Thoracic aorta (tissue), 2 donors: ENCODE measurements at places on chromosomes 7 and 10.
A peak's percentile ranks its signal among the peaks of the same experiment; 100 is the strongest.

- no peak for DNase-seq
- no peak overlapping the region for H3K27ac ChIP-seq
- no peak overlapping the region for H3K4me3 ChIP-seq
- H3K36me3 ChIP-seq = no peaks in the 10 kb centered on the region
Measured at GRCh38 chr7:31443457-31443856, 70.4 kb upstream of the ITPRID1 start.

DNA sequence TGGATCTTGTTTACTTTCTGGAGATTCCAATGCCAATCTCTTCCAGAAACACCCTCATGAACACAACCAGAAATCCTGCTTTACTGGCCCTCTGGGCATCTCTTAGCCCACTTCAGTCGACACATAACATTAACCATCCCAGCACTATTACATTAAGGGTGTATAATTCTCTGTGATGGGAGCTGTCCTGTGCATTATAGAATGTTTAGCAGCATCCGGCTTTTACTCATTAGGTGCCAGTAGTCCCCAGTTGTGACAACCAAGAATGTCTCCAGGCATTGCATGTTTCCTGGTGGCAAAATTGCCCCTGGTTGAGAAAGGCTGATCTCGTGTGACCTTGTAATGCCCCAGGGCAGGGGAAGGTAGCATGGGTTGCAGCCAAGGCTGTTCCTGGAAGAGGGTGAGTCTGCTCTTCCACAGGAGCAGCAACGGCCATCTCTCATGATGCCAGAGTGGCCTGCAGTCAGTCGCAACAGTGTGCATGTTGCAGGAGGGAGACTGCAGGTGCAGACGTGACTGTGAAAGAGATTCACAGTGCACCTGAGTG is 2.6 kb upstream of the DDC start:
- no peak overlapping the region for H3K27ac ChIP-seq
- no peaks in the 10 kb centered on the region for H3K4me1 ChIP-seq
- DNase-seq = no peak
- H3K36me3 ChIP-seq = no peaks in the 10 kb centered on the region

GRCh38 chr10:93180482-93180931 is 106.8 kb downstream of the CYP26A1 start:
- peak; percentile 5 for DNase-seq
- peak overlapping the region; percentile 26 for H3K27ac ChIP-seq
- H3K4me3 ChIP-seq = peak overlapping the region; percentile 51
- peaks cover 4% of the 10 kb centered on the region for H3K4me1 ChIP-seq
- H3K36me3 ChIP-seq = no peaks in the 10 kb centered on the region
- H3K27me3 ChIP-seq = no peaks in the 10 kb centered on the region

- H3K27me3 ChIP-seq = no peaks in the 10 kb centered on the region
- H3K36me3 ChIP-seq = peaks cover 2% of the 10 kb centered on the region
- H3K4me3 ChIP-seq = no peak overlapping the region
- no peaks in the 10 kb centered on the region for H3K4me1 ChIP-seq
- no peak overlapping the region for H3K27ac ChIP-seq
Measured at GRCh38 chr7:117767951-117768350, 105.3 kb downstream of the CTTNBP2 start.
